ENCODE measurements at places on chromosomes 7 and 10.

- no peak for DNase-seq
Observed at GRCh38 chr7:51802718-51803117, 486.1 kb upstream of the COBL start.

DNA sequence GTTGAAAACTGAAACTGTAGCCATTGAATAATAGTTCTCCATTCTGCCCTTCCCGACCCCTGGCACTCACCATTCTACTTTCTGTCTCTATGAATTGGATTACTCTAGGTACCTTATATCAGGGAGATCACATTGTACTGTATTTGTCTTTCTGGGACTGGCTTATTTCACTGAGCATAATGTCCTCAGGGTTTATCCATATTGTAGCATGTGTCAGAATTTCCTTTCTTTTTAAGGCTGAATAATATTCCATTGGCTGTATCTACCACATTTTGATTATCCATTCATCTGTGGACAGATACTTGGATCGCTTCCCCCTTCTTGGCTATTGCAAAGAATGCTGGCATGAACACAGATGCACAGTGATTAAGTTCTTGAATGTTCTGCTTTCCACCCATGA, 107.4 kb downstream of the CDH23 start:
- DNase-seq = no peak

DNA sequence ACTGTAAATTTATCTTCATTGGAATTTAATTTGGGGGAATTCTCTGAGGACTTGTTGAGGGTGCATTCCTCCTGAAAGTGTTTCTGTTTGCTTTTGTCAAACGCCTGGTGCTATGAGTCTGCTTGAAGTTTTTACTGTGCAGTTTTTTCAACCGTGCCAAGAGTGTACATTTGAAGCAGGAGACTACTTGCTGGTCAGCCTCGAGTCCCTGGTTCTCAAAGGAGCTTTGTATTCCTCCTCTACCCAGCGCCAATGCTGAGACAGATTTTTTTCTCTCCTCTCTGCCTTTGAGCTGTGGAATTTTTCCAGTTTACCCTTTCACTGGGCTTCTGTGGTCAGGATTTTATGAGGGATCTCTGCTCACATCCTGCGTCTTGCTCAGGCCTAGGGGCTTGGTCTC, 62.1 kb downstream of the NPY start:
- DNase-seq = no peak

- no peak for DNase-seq
Observed at GRCh38 chr10:48771234-48771633, 86.6 kb downstream of the WDFY4 start.

GRCh38 chr7:107538001-107538400, 25.7 kb downstream of the COG5 start:
- no peak for DNase-seq

DNA sequence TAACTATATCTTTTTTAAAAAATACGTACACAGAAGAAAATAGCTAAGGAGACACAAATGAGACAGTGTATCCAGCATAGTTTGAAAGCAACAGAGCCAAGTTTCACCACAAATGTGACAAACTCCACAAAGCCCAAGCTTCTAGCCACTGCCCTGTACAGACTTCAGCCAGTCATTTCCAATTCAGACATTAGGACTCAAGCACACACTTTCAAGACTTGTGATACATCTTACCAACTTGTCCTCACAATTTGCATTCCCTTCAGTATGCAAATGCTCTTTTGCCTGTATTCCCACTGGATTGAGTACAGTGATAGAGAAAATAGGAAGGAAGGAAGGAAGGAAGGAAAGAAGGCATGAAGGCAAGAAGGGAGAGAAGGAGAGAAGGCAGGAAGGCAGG, 510.4 kb downstream of the KCNMA1 start:
- DNase-seq = no peak

- DNase-seq = no peak
Observed at GRCh38 chr7:108099713-108100112, 30.4 kb downstream of the LAMB4 start.

GRCh38 chr10:560314-560992, 129.0 kb downstream of the DIP2C start:
- DNase-seq = no peak

GRCh38 chr10:16909271-16909767, 92.1 kb upstream of the RSU1 start:
- DNase-seq = no peak

DNA sequence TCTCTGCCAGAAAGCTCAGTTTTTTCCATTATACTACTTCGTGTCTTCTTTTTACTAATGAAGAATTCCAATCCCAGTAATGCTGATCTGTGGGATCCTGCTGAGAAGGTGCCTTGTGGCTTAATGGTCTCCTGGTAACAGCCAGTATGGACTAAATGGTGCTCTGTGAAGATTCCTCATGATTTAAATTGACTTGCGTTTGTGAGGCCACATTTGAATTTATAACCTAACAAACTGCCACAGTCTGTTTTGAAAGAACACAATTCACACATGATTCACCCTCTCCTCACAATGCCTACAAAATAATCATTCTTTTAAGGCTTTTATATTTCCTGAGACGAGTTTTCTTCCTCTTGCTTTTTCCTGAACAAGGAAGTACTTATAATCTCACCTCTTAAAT, 140.0 kb downstream of the MBL2 start:
- DNase-seq = no peak

All from stimulated activated CD4-positive, alpha-beta T cell treated with anti-CD3 and anti-CD28 coated beads, Interleukin-4, amount 100 ng/mL, for 48 hours (primary cell).